GM10248 (cell line): ENCODE measurements at places on chromosomes 4 and X.

DNA sequence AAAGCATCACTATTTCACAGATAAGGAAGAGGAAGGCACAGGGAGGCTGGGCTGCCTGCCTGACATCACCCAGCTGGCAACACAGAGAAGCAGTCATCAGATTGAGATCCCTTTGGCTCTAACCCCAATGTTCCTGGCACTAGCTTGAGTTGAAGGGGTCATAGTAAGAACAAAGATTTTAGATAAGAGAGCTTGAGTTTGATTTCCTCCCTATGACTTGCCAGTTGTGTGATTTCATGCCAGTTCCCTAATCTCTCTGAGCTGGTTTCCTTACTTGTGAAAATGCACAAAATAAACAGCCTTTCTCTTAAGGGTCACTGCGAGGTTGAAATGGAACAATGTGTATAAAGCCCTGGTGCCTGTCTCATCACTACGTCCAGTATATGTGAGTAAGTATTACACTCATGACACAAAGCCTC, 475.4 kb upstream of the HS3ST1 start:
- no peak for DNase-seq

DNA sequence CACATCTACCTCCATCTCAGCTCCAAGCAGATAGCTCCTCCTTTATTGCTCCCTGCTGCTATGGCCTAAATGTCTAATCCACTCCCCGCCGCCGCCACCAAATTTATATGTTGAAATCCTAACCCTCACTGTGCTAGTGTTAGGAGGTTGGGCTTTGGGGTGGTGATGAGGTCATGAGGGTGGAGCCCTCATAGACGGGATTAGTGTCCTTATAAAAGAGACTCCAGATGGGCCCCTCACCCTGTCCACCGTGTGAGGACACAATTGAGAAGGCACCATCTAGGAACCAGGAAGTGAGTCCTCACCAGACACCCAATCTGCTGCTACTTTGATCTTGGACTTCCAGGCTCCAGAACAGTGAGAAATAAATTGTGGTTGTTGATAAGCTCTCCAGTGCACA, 13.6 kb upstream of the TBC1D14 start:
- no peak for DNase-seq

GRCh38 chrX:40157228-40158035, 59.7 kb upstream of the BCOR start:
- peak; percentile 17 for DNase-seq

DNA sequence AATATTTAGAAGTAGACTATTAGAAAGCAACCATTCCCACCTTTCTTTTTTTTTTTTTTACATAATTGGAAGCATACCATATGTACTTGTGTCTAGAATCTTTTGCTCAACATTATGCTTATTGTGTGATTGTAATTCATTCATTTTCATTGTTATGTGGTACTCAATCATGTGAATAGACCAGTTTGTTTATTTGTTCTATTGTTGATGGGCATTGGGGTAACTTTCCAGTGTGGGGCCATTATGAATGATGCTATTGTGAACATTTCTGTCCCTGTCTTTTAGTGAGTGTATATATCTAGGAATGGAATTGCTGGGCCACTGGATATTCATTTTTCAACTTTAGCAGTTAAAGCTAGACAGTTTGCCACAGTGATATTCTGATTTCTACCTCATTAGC, 62.5 kb upstream of the MCUB start:
- DNase-seq, result no peak

DNA sequence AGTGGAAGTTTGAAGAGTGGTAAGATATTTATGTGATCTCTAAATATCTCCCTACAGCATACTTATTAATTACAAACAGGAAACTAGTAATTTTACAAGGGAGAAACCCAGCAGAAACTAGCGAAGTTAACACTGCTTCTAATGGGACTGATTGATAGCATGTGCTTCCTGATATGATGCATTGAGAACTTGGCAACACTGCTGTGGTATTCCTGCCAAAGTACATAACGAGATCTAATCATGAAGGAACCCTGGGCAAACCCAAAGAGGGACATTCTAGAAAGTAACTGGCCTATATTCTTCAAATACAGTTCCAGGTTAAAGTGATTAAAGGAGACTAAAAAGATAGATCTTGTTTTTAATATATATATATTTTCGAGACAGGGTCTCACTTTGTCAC, 4.6 kb upstream of the GPR34 start:
- DNase-seq, result no peak
